Jurkat, Clone E6-1 (cell line): ENCODE measurements at places on chromosomes 3 and 15.

DNA sequence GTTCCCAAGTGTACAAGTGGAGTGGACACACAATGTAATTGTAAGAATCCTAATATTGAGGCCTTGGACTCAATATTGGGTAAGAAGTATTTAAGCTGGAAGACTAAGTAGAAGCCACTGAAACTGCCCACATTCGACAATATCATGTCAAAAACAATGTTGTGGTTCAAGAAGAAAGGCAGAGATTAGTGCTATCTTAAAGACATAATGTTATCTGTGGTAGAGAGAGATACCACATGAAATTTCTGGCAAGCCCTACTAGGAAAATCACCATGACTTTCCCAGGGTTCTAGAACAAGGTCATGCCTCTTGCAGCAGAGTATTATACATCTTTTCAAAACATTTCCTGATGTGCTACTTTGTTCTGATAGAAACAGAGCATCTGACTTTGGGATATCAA lies 192.6 kb downstream of the RAP2B start:
- DNase-seq = no peak

- no peak for DNase-seq
Measured at GRCh38 chr15:59268168-59268851, 61.7 kb downstream of the LDHAL6B start.

DNA sequence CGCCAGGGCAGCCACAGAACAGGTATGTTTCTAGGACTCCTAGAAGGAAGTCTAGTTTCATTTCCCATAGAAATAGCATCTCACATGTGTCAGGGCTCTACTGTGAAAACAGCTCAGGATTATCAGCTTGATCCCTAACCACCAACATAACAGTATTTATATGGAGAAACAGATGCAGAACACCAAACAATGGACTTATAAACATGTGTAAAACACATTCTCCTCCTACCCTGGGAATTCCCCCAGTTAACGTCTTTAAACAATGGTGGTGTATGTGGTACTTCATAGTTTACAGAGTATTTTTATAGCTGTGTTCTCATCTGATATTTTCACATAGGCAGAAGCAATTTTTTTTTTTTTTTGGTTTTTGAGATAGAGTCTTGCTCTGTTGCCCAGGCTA lies 9.7 kb downstream of the TNFSF10 start:
- no peak for DNase-seq

DNA sequence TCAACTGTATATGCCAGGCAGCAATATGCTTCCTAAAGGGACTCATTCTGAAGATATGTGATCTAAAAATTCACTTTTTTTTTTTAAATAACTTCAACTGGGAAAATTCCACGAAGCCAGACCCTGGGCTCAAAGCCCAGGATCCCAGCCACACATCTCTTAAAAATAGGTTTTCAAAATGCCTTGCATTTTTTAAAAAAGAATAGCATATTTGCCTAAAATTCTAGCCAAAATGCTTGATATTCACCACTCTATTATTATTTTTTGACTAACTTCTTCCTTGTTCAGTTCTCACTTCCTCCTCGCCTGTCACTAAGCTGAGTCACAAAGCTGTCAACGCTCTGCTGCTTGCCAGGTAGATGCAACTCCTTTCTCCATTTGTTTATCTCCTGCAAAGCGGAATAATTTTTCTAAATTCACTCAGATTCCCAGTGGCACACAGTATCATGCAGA lies 28.0 kb upstream of the VGLL4 start:
- DNase-seq = no peak

DNA sequence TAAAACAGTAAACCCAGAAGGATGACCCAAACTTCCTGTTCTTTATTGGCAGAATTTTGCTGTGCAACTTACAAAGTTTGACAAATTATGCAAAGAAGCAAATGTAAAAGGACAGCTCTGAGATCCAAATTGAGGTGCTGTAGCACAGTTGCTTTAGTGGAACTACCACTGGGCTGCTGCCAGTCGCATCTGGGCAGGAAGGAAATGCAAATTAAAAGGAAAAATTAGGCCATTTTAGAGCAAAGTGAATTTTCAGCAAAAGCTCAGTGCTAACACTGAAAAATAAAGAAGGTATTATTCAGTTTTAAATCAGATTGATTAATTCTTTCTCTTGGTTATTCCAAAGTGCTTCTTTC lies 104.5 kb downstream of the ZMAT3 start:
- no peak for DNase-seq

DNA sequence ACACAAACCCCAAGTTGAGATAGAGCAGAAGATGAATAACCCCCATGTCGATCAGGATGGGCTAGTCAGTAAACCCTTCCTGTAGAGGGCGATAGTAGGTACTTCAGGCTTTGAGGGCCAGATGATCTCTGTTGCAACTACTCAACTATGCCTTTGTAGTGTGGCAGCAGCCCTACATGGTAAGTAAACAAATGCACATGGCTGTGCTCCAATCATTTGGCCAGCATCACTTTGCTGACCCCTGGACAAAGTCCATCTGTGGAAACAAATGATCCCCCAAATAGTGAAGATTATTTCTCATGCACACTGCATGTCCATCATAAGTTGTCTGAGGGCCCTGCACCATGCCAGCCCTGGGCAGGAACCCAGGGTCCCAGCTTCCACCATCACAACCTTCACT lies 402.2 kb upstream of the PROK2 start:
- DNase-seq = no peak

DNA sequence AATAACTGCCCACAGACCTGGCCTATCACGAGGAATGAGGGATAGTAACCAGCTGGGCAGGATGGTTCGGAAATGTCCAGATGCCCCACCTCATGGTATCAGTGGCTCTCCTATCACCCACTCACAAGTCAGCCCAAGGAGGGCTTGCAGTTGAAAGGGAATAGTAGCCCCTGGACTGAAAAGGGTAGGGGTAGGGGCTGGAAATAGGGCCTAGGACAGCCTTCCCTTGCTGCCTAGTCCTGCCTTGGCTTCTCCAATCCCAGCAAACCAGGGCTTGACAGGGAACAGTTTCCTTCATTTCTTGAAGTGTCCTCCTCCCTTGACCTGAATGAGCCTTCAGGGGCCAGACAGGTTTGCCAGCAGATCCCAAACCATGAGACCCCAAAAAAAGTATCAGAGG lies 1.2 kb upstream of the CACNA2D2 start:
- no peak for DNase-seq

DNA sequence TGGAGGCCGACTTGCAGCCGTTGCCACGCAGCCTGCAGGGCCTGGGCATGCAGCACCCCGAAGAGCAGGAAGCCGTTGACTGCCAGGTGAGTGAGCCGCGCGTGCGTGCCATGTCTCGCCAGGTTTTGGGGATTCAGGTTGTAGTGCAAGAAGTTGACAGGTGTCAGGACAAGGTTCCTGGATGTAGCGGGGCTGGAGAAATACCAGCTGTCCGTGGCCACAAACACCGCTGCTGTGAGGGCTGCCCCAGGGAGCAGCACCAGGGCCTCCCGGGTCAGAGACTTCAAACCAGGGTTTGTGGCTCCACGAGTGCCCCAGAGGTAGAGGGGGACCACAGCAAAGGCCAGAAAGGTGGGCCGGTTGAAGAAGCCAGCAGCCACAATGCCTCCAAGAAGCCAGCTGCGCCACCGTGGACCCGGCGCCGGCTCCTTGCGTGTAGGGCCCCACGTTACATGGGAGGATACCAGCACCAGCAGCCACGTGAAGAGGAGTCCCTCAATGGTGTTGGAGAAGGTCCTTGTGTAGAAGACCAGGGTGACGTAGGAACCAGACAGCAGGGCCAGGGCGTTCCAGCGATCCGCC lies 5.6 kb upstream of the NCBP2 start:
- DNase-seq = no peak

GRCh38 chr3:39106851-39107387 lies 508 bp downstream of the GORASP1 start:
- no peak for DNase-seq

DNA sequence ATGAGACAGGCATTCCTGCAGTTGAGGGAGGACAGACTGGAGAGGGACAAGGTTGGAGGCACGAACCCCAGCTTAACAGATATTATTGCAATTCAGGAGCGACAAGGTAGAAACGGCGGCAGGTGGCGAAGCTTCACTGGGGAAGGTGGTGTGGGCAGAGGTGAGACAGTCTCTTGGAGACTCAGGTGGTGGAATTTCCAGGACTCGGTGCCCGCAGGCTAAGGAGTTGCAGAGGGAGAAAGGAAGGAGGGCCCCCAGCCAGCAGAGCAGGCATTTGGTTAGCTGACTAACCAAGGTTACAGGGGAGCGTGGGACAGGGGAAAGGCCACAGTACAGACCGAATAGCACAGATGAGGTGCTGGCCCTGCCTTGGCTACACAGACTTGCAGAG lies 3.0 kb downstream of the FAM174B start:
- DNase-seq = no peak

DNA sequence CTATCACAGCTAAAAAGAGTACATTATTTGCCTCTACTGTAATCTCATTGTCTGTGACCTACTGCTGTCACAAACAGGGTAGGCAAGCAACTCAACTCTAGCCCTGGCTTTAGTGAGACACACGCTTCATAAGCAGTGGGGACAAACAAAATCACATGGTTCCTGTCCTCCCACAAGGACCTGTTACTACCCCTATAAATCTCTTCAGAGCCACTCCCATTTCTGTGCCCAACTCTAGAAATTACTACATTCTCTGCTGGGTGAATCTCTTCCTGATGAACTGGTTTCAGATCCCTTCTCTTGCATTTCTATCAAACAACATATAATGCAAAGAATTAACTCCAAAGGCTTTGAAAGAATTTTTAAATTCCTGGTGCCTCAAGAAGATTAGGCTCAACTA lies 117.3 kb downstream of the DMXL2 start:
- DNase-seq = no peak

GRCh38 chr3:151827816-151828215 lies 13.9 kb downstream of the AADAC start:
- no peak for DNase-seq

DNA sequence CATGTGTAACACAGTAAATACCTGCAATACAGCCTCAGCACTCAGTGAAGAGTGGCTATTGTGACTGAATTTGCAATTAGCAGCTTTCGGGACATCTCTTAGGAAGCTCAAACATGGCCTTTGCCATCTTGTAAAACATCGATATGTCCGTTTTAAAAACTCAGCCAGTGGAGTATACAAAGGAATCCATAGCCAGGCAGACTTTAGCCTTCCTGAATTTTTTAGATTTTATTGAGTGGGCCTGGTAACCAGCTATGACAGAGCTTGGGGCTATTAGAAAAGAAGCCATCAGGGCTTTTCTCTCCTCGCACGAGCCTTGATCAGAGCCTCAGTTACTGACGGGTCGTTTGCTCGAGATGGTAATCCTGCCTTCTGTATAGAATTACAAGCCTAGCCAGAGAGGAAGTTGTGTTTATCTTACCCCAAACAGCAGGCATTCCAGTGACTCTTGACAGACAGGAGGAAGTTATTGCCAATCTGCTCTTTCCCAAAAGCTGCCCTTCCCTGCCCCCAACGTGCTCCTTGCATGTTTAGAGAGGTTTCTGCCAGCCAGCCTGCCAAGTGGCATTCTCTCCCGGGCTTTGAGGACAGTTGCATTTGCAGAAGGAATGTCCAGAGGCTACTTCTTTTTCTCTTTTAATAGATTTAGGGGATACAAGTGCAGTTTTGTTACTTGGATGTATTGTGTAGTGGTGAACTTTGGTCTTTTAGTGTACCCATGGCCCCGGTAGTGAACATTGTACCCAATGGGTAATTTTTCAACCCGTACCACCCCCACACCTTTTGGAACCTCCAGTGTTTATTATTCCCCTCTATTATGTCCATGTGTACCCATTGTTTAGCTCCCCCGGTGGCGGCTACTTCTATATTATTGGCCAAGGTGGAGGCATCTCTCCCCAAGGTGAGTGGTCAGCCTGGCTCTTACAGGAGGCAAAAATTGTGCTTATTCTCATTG lies 40.6 kb downstream of the ITPR1 start:
- no peak for DNase-seq

DNA sequence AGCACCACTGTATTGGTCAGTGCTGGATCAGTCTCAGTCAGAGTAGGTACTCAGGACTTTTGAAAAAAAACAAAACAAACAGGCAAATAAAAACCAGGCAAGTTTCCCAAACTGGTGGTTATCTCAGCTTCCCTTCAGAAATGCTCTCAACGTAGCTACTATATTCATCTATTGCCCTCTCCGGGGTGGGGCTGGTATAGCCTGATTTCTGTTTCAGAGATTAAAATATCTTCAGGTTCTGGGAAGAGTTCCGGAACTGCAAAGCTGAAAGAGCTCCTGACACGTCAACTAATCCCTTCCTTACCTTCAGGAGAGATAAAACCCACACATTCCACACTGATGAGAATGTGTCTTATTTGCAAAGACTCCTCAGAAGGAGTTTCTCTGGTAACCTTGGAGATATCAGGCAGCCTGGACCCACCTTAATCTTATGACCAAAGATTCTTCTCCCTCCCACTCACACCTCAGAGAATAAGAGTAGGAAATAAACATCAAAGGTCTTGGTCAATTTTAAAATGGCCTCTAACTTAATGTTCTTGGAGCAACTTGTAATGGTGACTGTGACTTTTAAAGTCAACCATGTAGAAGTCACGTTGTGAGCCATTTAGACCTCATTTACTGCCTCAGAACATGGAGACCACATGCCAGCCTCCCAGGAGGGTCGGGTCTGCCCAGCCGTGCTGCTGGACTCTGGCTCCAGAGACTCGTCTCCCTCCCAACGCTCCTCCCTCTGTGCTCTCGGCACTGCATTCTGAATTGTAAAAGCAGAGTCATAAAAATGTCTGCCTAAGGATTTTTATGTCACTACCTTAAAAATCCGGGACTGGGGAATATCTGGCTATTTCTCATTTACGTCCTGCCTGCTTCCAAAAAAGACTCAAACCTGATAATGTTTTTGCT lies 53.8 kb downstream of the CDCP1 start:
- DNase-seq = no peak

DNA sequence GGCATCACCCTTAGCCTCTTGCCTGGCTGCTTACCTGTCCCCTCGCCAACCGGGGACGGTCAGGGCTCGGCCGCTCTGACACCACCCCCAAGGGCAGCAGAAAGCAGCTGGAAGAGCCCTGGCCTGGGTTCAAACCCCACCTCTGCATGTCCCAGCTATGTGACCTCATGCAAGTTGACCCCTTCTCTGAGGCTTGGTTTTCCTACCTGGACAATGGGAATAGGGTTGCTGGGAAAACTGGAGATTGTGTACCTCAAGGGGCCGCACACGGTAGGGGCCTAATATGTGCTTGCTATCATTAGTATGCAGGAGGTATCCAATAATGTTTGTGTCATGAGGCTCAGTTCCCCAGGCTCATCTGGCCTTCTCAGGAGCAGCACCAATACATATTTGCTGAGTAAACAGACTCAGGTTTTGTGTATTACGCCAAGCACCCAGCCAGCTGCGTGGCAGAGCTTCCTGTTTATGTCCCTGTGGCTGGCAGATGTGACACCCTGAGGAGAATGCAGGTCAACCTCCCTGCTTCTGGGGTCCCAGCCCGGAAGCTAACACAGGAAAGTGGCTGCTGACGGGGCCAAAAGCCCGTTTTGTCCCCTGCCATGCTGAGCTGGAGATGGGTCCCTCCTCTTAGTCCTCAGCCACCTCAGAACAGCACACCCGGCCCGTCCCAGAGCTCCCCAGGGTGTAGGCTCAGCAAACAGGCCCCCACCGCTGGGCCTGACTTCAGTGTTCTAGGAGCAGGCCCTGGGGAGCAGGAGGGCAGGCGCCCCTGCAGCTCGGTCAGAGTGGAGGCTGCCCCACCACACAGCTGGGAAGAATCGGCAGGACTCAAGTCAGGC lies 29.7 kb downstream of the PLXND1 start:
- DNase-seq = peak; percentile 78

- DNase-seq = no peak
Measured at GRCh38 chr3:29695643-29696198, 414.9 kb downstream of the RBMS3 start.
